ENCODE measurements at places on chromosomes 13 and 19.

- no peak for DNase-seq
Observed at GRCh38 chr13:112895521-112896465, 73.2 kb upstream of the MCF2L start.

- no peak for DNase-seq
Observed at GRCh38 chr19:42109896-42110295, 22.4 kb downstream of the POU2F2 start.

DNA sequence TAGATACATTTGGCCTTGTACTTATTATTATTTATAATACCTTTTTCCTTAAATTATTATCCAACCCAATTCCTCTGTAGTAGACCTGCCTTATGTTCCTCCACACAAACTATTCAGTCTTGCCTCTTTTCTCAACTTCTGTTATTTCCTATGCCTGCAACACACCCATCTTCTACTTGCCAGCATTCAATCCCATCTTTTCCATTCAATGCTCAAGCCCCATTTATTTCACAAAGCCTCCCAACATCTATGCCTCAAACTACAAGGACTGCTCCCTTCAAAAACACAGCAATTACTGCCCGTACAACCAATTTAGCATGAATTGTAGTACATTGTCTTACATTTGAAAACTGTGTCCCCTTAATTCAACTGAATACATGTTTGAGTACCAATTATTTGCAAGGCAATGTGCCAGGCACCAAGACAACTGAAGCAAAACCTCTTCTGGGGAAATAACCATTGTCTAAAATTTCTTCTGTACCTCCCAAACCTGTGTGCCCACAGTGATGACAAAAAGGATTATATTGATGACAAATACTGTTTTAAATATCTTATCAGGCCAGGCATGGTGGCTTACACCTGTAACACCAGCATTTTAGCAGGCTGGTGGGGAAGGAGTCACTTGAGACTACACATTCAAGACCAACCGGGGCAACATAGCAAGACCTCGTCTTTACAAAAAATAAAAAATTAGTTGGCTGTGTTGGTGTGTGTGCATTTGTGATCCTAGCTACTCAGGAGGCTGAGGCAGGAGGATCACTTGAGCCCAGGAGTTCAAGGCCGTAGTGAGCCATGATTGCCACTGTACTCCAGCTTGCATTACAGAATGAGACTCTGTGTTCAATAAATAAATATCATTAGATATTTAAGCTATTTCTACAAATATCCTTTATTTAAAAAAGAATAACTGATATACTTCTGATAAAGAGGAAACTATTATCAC is 35.1 kb downstream of the ELF1 start:
- no peak for DNase-seq

- no peak for DNase-seq
Observed at GRCh38 chr13:43143591-43143990, 120.2 kb downstream of the DNAJC15 start.

DNA sequence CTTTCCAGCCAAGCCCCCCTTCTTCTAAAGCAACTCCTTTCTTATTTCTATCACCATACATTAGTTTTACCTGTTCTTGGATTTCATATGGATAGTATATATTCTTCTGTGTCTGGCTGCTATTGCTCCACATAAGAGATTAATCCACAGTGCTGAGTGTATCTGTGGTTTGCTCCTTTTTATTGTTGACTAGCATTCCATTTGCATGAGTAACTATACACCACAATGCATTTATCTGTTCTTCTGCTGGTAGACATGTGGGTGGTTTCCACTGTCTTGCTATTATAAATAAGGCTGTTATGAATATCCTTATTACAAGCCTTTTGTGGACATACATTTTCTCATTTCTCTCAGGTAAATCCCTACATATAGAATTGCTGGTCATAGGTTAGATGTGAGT is 138.2 kb downstream of the SLC7A1 start:
- DNase-seq = no peak

DNA sequence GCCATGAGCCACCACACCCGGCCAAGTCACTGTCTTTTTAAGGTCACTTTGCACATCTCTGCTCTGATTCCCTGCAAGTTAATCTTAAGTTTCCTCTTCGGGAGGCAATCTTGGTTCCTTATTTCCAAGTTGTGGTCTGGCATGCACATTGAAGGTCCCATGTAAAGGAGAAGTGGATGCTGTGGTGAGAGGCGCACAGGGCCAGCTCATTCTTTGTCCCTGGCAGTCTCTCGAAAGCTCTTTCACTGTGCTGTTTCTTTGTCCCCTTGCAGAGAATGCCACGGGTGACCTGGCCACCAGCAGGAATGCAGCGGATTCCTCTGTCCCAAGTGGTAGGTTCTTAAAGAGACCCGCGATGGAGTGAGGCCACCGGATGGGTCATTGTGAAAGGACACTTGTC is 16.4 kb upstream of the C19orf33 start:
- DNase-seq = no peak

DNA sequence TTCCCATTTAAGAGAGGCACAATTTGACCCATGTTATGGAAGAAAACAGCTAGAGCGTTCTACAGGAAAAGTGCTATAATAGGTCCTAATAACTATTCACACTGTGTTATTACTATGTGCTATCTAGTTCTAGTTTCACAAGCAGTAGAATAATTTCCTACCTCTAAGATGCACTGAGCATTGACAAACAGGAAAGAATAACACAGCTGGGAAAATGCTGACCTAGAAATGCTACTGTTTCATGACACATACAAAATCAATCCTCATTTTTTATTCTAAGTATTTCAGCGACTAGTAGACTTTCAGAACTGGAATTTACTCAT is 259.5 kb downstream of the ITGBL1 start:
- DNase-seq = no peak
